ENCODE measurements at places on chromosomes 3 and 15.

DNA sequence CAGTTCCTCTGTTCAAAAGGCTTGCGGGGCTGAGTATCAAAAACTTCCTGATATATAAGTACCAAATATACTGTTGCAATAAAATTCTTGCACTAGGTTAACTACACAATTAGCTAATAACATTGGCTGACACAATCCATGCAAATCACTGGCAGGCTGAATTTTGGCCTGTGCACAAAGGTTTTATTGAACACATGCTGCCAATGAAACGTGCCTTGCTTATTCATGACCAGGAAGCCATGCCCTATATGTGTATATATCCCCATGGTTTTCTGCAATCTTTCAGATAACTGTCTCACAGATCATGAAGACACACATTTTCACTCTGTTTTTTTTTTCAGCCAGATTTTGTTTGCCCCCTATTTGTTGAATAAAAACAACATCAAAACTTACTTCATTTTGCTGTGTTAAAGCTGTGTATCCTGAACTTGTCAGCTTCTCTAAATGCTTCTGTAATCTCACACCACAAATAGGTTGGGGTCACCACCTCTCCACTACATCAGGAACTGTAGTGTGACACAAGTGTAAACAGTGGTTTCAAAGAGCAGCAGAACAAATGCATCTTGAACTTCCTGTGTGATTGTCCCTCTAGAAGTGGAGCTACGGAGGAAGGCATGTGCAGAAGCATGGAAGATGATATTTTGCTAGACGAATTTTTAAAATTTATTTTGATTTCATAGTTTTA, 920.7 kb upstream of the NR2F2 start:
- no peak for DNase-seq

DNA sequence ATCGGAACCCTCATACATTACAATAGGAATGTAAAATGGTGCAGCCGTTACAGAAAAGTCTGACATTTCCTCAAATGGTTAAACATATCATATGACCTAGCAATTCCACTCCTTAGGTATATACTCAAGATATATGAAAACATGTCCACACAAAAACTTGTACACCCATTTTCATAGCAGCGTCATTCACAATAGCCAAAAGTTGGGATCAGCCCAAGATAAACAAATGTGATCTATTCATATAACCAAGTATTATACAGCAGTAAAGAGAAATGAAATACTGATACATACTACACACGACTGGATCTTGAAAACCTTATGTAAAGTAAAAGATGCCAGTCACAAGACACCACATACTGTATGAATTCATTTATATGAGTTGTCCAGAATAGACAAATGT, 102.4 kb downstream of the MSL2 start:
- no peak for DNase-seq

GRCh38 chr15:76222159-76222558, 89.1 kb downstream of the ETFA start:
- no peak for DNase-seq

GRCh38 chr3:50467919-50468318, 35.5 kb downstream of the CACNA2D2 start:
- DNase-seq = no peak

Data from NCI-H510A (cell line).